ENCODE measurements at places on chromosomes 7 and 10.

DNA sequence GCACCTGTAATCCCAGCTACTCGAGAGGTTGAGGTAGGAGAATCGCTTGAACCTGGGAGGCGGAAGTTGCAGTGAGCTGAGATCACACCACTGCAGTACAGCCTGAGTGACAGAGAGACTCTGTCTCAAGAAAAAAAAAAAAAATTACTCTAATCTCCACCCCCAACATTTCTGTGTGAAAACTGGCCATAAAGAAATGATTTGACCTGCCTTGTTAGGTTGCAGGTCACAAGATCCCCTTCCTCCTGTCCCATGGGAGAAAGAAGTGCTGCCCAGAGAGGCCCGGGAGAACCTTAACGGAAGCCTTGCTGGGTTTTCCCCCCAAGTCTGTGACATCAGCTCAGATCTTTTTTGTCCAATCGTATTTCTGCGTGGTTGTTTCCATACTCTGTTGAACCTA, 8.7 kb upstream of the CALHM1 start:
- DNase-seq: peak; percentile 72

GRCh38 chr7:42175834-42176723, 60.9 kb downstream of the GLI3 start:
- DNase-seq: no peak

GRCh38 chr10:80870282-80870681, 332.6 kb downstream of the SH2D4B start:
- no peak for DNase-seq

- DNase-seq: no peak
Measured at GRCh38 chr10:114306116-114306973, 67.3 kb downstream of the VWA2 start.

DNA sequence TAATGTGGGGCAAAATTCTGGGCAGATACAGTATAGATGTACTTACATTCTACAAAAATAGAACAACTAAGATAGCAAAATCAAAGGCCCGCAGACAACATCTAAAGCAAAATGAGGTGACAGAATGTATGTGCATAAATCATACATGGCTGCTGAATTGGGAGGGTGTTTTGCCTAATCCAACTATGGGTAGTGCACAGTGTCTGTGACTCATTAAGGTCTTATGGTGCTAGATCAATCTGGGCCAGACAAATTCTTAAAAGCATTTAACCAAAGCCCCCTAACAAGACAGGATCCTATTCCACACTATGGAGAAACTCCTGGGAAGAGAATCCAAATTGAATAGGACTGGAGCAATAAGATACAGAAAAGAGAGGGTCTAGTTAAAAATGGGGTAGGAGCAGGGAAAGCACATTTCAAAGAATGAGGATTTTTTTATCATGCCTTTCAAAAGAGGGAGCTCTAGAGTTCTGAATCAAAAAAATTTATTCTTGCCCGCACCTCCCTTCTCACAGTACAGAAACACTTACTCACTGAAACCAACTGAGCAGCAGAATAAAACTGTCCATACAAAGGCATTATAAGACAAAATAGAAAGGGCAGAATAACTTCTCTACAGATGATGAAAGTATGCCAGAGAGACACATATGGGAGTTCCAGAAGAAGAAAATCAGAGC, 181.3 kb downstream of the RNLS start:
- DNase-seq: no peak

DNA sequence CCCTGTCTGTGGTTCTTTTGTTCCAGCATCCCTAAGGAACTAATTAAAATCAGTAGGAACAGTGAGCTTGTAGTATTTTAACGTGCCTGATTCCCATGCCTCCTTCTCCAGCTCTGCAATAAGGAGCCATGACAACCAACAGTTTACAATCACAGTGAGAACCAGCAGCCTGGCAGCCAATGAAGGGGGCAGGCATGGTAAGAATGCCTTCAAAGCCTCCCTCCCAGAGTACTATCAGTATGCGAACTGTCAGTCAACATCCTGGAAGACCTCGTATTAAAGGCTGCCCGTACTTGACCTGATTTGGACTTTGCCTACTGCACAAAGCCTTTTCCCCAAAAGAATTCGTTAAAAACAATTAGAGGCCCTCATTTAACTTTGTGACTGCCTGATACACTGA, 7.7 kb downstream of the ZPBP start:
- no peak for DNase-seq

All from GM12864 (cell line).